Stimulated activated CD8-positive, alpha-beta memory T cell treated with anti-CD3 and anti-CD28 coated beads, Interleukin-4, amount 100 ng/mL, for 4 hours (primary cell): ENCODE measurements at places on chromosomes 3 and 15.

DNA sequence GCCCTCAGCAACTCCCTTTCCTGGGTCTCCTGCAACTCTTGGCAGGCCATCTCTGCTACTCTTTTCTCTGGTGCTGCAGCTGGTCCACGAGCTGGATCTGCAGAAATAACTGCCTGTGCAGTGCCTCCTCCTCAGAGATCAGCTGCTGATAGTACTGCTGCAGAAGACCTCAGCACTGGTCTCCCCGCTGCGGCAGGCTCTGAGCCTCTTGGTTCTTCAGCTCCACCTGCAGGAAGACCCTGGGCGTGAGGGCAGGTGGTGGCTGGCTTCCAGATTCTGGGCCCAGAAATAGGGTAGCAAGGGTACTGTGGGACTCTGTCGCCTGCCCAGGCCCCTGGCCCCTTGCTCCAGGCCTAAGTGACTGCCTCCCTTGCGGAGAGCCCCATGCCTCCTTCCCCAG is 79.7 kb upstream of the C2CD4B start:
- no peak for DNase-seq

DNA sequence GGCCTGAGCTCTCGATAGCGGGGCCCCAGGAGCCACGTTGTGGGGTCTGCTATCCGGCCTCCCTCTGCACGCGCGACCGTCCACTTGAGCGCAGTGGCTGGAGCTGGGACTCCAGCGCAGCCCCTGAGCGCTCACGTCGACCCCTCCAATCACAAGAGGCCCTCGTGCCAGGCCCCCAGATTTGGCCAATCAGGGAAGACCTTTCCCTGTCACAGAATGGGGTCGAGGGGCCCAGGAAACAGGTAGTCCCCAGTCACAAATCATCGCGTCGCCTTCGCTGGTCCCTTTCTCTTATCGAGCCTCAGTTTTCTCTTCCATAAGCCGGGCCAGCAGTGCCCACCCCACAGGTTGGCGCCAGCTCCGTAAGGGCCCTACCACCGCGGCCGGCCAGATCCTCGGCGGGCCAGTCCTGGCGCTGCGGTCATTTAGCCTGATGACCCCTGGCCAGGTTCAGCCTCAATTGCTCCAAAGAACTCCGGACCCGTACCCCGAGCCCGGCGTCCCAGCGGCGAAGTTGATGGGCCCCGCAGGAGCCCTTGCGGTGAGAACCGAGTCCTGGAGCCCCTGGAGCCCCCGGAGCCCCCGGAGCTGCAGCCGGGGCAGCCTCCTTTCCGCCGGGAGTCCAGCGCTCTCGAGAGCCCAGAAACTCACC is 435 bp downstream of the ALDH1L1 start:
- DNase-seq: no peak

DNA sequence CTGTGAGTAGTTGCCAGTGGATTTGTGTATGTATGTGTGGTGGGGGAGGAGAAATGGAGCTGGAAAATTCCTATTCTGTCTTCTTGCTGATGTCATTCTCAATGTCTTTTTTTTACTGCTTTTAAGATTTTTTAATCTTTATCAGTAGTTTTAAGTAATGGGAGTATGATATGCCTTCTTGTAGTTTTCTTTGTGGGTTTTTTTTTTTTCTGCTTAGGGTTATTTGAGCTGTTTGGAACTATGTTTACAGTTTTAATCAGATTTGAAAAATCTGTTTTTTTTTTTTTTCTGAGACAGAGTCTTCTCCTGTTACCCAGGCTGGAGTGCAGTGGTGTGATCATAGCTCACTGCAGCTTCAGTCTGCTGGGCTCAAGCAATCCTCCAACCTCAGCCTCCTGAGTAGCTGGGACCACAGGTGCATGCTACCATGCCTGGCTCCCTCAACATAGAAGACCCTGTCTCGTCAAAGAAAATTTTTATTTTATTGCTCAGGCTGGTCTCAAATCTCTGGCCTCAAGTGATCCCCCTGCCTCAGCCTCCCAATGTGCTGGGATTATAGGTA is 37.1 kb downstream of the RPL39L start:
- no peak for DNase-seq

DNA sequence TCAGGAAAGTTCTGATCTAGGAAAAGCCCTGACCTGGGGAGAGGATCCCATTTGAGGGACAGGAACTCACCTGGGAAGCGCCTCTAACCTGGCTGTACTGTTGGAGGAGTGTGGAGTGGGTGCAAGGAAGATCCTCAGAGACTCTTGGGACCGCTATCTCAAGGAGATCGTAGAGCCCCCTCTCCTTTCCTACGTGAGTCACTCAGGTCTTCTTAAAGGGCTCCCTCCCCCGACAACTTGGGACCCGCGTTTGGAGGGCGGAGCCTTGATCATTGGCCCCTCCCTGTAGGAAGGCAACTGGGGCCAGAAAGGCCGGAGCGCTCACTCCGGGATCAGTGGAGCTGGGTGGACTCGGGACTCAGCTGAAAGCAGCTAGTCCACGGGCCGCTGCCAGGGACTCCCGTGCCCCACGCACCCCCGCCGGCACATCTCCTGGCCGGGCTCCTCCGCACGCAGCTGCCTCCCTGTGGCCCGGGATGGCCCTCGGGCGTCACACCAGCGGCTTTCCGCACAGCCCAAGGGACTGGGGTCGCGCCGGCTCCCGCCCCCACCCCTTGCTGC is 520 bp downstream of the SLC26A6 start:
- DNase-seq: peak; percentile 36

DNA sequence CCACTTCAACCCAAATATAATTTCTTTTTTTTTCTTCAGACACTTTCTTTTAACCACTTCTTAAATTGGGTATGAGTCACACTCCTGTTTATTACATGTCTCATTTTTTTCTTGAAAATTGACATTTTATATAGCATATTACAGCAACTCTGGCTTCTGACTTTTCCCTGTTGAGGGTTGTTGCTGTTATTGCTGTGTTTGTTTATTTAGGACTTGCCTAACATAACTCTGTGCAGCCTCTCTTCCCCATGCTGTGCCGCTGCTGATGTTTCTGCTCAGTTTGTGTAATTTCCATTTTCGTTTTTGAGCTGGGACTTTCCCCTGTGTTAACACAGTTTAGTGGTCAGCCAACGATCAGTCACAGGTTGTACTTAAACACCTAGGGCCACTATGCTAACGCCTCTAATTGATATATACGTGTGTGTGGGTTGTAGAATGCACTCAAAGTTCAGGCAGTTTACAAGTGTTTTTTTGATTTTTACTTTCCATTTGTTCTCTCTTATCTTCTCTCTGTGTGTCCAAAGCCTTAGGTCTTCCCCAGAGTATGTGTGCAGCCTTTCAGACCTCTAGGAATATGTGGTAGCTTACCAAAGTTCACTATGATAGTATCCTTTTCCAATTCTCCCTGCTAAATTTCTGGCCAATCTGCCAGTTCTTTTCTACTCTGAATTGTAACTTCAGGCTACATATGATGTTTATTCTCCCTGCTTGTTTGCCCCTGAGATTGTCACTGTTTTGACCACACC is 337.2 kb downstream of the ZBTB20 start:
- DNase-seq: no peak

DNA sequence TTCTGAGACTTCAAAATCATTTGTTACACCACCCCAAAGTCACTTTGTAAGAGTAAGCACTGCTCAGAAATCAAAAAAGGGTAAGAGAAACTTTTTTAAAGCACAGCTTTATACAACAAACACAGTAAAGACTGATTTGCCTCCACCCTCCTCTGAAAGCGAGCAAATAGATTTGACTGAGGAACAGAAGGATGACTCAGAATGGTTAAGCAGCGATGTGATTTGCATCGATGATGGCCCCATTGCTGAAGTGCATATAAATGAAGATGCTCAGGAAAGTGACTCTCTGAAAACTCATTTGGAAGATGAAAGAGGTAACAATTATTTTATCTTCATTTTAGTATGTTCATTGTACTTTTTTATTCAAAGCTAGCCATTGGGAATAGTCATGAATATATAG is 32.6 kb downstream of the BLM start:
- DNase-seq: no peak

DNA sequence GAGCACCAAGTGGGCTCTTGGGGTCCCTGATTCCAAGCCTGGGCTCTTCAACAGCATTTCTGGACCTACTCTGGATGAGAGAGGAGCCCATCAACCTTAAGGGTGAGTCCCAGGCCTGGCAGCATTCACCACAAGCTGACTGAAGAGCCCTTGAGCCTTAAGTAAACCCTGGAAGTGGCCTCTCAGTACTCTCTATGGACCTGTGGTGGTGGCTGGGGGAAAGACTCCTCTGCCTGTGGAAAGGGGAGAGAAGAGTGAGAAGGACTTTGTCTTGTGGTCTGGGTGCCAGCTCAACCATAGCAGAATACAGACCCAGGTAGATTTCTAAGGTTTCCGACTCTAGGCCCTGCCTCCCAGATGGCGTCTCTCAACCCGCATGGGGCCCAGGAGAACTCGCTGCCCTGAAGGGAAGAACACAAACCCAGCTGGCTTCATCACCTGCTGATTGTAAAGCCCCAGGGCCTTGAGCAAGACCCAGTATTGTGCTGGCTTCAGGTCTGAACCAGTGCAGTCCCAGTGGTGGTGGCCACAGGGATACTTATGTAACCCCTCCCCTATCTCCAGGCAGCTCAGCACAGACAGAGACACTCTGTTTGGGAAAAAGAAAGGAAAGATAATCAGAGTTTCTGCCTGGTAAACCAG is 71.4 kb downstream of the TFDP2 start:
- no peak for DNase-seq

GRCh38 chr15:48020166-48020565 is 100.6 kb upstream of the SLC24A5 start:
- DNase-seq: no peak

GRCh38 chr3:53597136-53597915 is 102.9 kb downstream of the CACNA1D start:
- no peak for DNase-seq

DNA sequence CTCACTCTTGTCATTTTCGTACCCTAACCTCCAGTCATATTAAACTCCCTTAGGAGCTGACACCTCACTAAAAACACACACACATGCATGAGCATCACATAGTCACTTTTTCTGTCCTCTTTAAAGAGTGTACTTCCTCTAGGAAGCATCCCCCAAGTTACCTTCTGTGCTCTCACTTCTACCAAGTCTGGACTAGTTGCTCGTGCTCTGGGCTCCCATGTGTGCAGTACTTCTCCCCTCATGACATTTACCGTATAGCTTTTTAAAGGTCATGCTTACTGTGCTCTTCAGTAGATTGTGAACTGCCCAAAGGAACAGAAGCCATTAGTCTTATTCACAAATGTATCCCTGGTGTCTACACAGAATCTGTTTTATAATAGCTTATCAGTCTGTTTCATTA is 42.0 kb downstream of the CRYBG3 start:
- no peak for DNase-seq

DNA sequence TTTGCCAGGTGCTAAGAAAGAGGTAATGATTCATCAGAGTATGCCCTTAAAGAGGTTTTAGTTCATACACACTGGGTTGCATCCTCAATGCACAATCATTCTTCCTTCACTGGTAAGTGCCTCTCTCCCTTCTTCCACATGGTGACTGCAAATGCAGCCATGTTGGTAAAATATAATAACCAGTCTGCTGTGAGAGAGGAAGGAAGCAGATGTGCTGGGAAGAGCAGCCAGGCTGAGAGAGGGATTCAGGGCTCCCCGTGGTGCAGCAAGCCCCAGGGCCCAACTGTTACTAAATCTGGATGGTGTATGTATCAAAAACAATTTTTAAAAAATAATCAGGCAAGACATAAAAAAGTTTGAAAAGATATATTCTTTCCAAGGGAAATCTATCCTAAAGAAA is 498.1 kb downstream of the MAGI1 start:
- no peak for DNase-seq

- DNase-seq: no peak
Measured at GRCh38 chr3:197169028-197169427, 129.4 kb downstream of the DLG1 start.

DNA sequence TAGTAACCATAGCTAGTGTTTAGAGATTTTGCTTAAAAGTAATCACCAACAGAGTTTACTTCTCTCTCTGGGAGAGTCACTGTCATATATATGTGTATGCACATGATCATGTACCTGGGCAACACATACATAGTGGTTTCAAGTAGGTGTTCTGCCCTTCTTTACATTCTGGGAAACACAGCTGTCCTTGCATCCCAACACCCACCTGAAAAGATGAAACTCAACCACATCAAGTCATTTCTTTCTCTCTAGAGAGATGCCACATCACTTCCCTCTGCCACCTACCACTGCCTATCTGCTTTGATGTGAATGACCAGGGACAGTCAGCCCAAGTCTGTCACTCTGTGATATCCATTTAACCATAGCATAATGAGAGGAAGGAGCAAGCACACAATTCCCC is 155.8 kb upstream of the GADL1 start:
- no peak for DNase-seq

DNA sequence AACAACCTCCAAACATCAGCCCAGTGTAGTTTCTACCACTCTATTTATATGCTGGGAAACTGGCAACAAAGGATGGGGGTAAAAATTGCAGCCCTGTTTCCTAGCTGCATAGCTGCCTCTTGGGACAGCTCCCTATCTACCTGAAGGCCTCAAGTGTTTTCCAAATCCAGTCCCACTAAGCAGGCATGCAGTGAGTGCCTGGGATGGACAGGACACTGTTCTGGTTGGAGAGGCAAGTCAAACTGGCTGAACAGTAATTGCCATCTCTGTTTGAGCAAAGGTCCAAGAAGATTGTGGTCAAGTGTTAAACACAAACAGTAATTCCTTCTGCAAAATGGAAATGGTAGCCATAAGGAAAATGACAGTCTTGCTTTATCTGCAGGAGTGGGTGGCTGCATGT is 125.4 kb downstream of the FMN1 start:
- DNase-seq: no peak

DNA sequence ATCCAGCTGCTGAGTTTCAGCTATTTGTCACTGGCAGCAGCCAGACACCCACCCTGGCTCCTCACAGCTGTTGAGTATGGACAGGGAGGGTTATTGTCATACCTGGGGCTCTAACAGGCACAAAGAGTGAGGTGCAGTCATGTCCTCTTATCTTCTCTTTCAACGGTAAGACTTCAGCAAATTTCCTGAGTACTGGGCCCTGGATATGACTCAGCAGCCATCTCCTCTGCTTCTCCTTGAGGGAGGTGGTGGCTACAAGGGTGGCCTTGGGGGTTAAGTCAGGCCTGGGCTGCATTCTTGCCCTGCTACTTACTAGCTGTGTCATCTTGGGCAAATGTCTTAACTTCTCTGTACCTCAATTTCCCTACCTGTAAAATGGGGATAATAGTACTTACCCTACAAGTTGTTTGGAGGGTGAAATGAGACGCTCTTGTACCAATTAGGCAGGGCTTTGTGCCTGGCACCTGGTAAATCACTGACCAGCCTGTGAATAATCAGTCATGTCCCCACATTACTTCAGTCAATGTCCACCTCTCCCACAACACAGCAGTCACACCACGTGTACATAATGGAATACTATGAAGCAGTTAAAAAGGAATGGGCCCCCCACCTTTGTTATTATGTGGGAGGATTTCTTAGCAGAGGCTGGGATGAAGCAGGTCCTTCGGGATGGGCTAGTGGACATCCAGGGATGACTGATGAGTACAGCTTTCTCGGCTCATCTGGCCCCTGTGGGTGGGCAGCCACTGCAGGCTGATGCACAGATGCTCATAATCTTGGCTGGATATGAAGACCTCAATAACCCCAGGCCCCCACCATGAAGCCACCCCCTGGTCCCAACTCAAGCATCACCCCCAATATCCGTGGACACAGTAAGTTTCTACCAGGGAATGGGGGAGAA is 528.8 kb downstream of the SHQ1 start:
- DNase-seq: no peak

GRCh38 chr3:63731866-63732265 is 79.4 kb downstream of the SNTN start:
- no peak for DNase-seq
